ENCODE measurements at places on chromosomes 5 and 9.

- no peak for DNase-seq
These were observed 49.8 kb downstream of the CERT1 start for GRCh38 chr5:75461679-75462078.

- DNase-seq: no peak
These were observed 10.6 kb downstream of the CDH12 start for GRCh38 chr5:22842574-22842973.

GRCh38 chr9:127258606-127259471 lies 5.7 kb upstream of the GARNL3 start:
- no peak for DNase-seq

GRCh38 chr5:175569701-175570100 lies 88.2 kb upstream of the HRH2 start:
- no peak for DNase-seq

- DNase-seq: no peak
These were observed 161.8 kb downstream of the PALM2AKAP2 start for GRCh38 chr9:109941771-109942170.

- peak; percentile 54 for DNase-seq
These were observed 79.4 kb downstream of the FER start for GRCh38 chr5:108827131-108827530.

DNA sequence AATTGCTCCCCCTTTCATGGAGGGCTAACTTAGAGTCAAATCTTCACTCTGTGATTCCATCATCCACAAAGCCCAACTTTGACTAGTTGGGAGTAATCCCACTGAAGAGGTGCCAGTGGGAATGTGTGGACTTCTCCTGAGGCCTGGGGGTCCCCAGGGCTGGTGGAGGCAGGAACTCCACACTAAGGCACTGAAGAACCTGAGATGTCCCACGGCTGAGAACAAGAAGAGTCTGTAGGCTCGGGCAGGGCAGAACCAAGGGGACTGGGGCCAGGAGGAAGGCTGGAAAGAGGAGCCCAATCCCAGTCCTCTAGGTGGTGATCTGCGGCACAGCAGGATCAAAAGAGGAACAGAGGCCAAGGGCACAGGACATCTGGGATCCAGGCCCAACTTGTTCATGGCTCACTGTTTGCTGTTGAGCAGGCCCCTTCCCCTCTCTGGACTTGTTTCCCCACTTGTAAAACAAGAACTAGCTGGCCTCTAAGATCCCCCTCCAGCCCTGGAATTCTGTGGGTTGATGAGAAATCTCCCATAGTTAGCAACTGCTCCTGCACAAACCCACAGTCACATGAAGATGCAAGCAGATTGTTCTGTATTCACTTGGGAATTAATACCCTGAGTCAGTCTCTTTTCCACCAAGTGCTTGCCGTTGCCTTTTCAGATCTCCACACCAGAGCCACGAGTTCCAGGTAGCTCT lies 32.7 kb upstream of the ALDH1B1 start:
- DNase-seq: no peak

- DNase-seq: no peak
These were observed 613.7 kb upstream of the CDH18 start for GRCh38 chr5:20601678-20602100.

DNA sequence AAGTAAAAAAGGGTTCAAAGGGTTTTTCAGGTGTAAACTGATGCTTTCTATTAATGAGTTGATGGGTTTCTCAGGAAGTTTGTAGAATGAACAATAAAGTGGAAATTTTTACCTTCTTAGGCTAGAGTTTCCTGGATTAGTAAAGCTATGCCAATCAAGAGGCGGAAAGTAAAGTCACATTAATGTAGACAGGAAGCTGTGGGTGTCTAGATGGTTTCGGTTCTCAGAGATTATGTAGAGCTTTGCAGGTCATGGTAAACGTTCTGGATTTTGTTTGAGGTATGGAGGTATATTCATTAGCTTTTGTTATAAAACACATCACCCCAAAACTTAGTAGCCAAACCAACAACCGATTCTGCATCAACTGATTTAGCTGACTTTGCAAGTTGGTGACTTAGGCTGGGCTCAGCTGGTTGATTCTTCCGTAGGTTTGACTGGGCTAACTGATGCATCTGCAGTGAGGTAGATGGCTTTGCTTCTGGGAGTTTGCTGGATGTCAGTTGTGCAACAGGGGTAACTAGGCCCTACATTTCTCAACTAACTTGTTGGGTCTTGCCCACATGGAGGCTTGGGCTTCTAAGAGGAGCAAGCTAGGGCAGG lies 273.8 kb downstream of the MSX2 start:
- DNase-seq: no peak

- DNase-seq: no peak
These were observed 139.6 kb downstream of the MTX3 start for GRCh38 chr5:79851391-79851863.

DNA sequence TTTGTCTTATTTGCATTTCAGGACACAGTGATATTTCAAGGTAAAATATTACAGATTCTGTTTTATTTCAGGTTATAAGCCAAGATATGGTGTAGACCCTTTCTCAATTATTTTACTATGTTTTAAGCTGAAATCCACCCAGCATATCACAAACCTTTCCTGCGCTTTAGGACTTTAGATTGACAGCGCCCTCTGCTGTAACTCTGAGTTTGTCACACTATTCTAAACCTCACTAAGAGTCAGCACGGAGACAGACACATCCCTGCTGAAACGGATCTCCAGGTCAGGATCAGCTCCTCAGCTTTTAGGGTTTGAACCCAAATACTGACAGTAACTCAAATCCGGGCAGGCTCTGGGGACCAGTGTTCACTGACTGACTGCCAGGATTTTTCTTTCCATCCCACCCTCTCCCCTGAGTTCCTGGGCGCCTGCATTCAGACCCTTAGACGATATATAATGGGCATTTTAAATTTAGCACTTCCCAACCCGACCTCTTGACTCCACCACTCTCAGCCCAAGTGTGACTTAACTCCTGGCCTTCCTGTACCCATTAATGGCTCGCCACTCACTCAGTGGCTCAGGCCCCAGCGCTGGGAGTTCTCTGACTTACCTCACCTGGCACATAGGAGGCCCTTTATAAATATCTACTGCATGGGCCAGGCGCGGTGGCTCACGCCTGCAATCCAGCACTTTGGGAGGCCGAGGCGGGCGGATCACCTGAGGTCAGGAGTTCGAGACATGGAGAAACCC lies 33.5 kb downstream of the TLX3 start:
- DNase-seq: peak; percentile 75

- no peak for DNase-seq
These were observed 201.7 kb downstream of the BNC2 start for GRCh38 chr9:16668734-16669295.

DNA sequence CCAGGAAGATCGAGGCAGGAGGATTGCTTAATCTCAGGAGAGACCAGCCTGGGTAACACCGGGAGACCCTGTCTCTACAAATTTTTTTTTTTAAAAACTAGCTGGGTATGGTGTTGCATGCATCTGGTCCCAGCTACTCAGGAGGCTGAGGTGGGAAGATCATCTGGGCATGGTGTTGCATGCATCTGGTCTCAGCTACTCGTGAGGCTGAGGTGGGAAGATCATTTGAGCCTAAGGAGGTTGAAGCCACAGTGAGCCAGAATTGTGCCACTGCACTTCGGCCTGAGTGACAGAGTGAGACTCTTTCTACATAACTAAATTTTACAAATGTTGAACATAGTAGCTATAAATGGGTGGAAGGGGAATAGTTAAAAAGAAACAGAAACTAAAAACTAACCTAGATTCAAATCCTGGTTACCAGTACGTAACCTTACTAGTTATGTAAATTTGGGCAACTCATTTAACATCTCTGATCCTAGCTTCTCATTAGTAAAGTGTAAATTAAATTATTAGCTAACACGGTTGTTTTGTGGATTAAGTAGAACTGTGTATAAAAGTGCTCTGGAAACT lies 41.7 kb downstream of the TMEM161B start:
- DNase-seq: no peak

GRCh38 chr5:65695162-65695755 lies 26.6 kb downstream of the SGTB start:
- DNase-seq: no peak

DNA sequence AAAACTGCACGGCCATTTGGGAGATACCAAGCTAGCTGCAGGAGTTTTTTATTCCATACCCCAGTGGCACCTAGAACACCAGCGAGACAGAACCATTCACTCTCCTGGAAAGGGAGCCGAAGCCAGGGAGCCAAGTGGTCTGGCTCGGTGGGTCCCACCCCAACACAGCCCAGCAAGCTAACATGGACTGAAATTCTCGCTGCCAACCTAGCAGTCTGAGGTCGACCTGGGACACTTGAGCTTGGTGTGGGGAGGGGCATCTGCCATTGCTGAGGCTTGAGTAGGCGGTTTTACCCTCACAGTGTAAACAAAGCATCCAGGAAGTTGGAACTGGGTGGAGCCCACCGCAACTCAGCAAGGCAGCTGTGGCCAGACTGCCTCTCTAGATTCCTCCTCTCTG lies 108.9 kb upstream of the CHD1 start:
- peak; percentile 61 for DNase-seq

Measured in hematopoietic multipotent progenitor cell treated with erythropoietin and hydrocortisone succinate and interleukin-3 and kit ligand, for 8 days (in vitro differentiated cells).